Panc1 (cell line): ENCODE measurements at places on chromosomes 6 and 20. TPM values are rescaled to one million over a fixed set of nuclear protein-coding genes. Genes with fewer than 3 reads are reported as not detected.

The RIPPLY2 gene
- total RNA-seq: 6.5 TPM

The TEAD3 gene
- 10.7 TPM for total RNA-seq

The GSTA1 gene
- total RNA-seq: 0.28 TPM

The RALGAPB gene
- 33.1 TPM for total RNA-seq

The DNAJC5 gene
- total RNA-seq: 59.5 TPM

The SLC44A4 gene
- 2.7 TPM for total RNA-seq

The CEP162 gene
- total RNA-seq: 5.3 TPM

The LAMP5 gene
- total RNA-seq: not detected

The C6orf163 gene
- 1.3 TPM for total RNA-seq

The FITM2 gene
- total RNA-seq: 10.5 TPM

The COL9A1 gene
- not detected for total RNA-seq

The PDE10A gene
- total RNA-seq: 27.8 TPM

The C20orf173 gene
- not detected for total RNA-seq

The MOXD1 gene
- 0.21 TPM for total RNA-seq

GRCh38 chr6:135440087-135440792 lies 57.3 kb downstream of the AHI1 start:
- no peaks in the 10 kb centered on the region for H3K27me3 ChIP-seq
- H3K27ac ChIP-seq: no peak overlapping the region
- no peak overlapping the region for H3K4me3 ChIP-seq
- DNase-seq: no peak

- no peaks in the 10 kb centered on the region for H3K4me1 ChIP-seq
- no peaks in the 10 kb centered on the region for H3K27me3 ChIP-seq
- peak overlapping the region; percentile 93 for H3K27ac ChIP-seq
- DNase-seq: no peak
- peak overlapping the region; percentile 85 for H3K4me3 ChIP-seq
Observed at GRCh38 chr20:2840967-2841531, 504 bp downstream of the VPS16 start.

- H3K27ac ChIP-seq: no peak overlapping the region; the same call in 1 of the 2 replicates
- no peaks in the 10 kb centered on the region for H3K36me3 ChIP-seq
- no peak for DNase-seq
- H3K4me1 ChIP-seq: no peaks in the 10 kb centered on the region
- H3K27me3 ChIP-seq: no peaks in the 10 kb centered on the region
Observed at GRCh38 chr6:112680091-112680490, 333.0 kb downstream of the RFPL4B start.

DNA sequence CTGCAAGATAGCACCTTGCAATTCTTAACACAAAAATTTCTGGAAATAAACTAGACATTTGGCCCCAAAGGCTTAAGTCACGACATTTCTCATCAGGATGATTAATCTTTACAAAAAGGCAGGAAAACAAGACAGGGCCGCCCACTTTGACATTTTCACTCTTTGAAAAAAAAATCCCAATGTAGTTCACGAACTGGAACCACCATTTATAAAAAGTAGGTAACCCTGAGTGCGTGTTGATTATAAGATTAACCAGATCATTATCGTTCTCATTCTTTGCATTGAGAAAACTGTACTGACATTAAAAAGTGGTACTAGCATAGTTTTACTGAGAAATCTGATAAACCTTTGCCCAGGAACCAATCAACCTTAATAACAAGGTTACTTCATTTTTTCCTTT lies 108.8 kb downstream of the HUS1B start:
- no peak for DNase-seq
- H3K27ac ChIP-seq: no peak overlapping the region
- H3K4me1 ChIP-seq: no peaks in the 10 kb centered on the region
- no peaks in the 10 kb centered on the region for H3K27me3 ChIP-seq

GRCh38 chr6:5782783-5783547 lies 223.8 kb downstream of the NRN1 start:
- no peaks in the 10 kb centered on the region for H3K4me1 ChIP-seq
- no peak overlapping the region for H3K4me3 ChIP-seq
- H3K36me3 ChIP-seq: no peaks in the 10 kb centered on the region
- no peak for DNase-seq
- no peak overlapping the region for H3K27ac ChIP-seq
- H3K27me3 ChIP-seq: no peaks in the 10 kb centered on the region

DNA sequence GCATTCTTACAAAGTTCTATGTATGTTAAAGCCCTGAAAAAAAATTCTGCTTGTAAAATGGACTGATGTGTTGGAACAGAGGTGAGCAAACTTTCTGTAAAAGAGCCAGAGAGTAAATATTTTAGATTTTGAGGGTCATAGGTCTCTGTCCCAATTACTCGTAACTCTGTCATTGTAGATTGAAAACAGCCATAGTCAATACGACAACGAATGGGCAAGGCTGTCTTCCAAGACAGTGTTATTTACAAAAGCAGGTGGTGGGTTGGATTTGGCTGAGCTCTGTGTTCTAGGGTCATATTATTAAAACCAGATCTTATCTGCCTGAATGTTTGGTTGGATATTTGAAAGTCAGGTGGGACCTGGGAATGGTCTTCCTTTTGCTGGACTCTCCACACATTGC lies 135.2 kb downstream of the EYA2 start:
- H3K4me3 ChIP-seq: no peak overlapping the region
- no peak for DNase-seq
- no peaks in the 10 kb centered on the region for H3K36me3 ChIP-seq

DNA sequence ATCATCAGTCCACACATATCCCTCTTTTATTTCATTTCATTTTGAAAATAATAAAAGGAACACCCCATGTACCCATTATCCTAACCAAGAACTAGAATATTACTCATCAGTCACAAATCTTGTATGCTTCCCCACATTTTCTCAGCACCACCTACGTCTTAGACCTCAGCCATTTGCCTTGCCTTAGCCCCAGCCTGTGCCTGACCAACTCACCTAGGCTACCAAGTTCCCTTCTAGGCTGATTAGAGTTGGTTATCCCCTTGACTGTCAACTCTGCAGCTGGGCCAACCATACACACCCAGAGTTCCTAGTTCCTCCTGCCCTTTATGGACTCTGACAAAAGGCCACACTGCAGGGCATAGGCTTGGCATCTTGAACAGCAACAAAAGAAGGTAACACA lies 33.4 kb upstream of the IPCEF1 start:
- no peak for DNase-seq
- H3K4me1 ChIP-seq: peaks cover 4% of the 10 kb centered on the region; the same call in 1 of the 2 replicates
- no peak overlapping the region for H3K4me3 ChIP-seq
- H3K27ac ChIP-seq: no peak overlapping the region

DNA sequence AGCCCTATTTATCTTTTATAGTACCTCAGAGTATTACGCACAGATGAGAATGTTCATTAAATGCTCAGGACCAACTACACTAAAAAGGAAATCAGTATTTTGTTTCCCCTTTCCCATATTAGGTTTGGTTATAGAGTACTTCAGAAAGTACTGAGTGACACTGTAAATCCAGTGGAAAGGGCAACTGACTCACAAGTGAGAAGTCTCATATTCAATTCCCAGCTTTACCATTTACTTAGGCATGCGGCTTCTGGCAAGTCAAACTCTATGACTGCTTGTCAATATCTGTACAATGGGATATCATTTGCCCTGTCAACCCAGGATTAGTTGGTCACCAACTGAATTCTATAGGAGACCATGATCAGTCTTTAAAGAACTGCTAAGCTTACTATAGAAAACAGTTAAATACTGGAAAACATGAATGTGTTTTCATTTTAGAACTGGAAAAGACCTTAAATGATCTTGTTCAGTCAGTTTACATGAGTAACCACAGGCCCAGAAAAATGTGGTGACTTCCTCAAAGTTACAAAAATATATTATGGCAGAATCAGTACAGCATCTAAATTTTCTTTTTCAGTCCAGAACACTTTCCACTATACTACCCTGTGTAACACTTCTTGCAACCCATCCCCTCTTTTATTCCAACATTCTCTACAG lies 3.6 kb downstream of the MAP3K7 start:
- peaks cover 15% of the 10 kb centered on the region for H3K4me1 ChIP-seq
- H3K27me3 ChIP-seq: no peaks in the 10 kb centered on the region
- peaks cover 4% of the 10 kb centered on the region for H3K36me3 ChIP-seq
- H3K4me3 ChIP-seq: no peak overlapping the region
- H3K27ac ChIP-seq: no peak overlapping the region

DNA sequence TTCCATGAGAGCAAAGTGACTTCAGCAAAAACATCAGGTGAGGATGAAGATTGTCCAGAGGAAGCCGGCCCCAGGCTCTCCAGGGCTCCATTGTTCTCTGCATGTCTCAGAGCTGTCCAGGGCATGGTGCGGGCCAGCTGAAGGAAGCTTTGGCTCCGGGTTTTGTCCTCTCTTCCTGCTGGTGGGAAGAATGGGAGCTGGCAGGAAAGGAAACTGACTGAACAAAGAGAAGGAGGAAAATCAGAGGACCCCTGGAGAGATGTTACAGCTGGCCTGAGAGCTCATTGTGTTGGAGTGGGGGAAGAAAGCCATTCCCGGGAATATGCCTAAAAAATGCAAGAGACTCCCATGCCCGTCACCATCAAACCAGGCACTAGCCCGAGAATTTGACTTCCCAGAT lies 27.1 kb downstream of the PRND start:
- no peak for DNase-seq
- H3K27me3 ChIP-seq: peaks cover 10% of the 10 kb centered on the region; the same call in 1 of the 2 replicates
- H3K4me1 ChIP-seq: no peaks in the 10 kb centered on the region

DNA sequence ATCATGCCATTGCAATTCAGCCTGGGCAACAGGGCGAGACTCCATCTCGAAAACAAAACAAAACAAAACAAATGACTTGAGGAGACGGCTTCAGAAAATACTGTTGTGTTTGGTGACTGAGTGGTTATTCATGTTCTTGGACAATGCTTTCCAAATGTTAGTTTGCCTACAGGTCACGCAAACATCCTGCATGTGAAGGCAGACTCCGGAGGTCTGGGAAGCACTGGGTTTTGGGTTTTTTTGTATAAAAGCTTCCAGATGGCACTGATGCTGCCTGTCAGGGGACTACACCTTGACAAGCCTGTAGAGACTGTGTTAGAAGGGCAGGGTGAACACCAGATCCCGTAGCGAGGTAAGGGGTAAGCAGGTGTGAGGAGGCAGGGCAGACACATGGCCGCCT lies 81.7 kb downstream of the THBS2 start:
- no peaks in the 10 kb centered on the region for H3K27me3 ChIP-seq
- no peak for DNase-seq
- H3K36me3 ChIP-seq: no peaks in the 10 kb centered on the region
- peaks cover 7% of the 10 kb centered on the region; the same call in 1 of the 2 replicates for H3K4me1 ChIP-seq
- no peak overlapping the region for H3K4me3 ChIP-seq
- no peak overlapping the region for H3K27ac ChIP-seq

DNA sequence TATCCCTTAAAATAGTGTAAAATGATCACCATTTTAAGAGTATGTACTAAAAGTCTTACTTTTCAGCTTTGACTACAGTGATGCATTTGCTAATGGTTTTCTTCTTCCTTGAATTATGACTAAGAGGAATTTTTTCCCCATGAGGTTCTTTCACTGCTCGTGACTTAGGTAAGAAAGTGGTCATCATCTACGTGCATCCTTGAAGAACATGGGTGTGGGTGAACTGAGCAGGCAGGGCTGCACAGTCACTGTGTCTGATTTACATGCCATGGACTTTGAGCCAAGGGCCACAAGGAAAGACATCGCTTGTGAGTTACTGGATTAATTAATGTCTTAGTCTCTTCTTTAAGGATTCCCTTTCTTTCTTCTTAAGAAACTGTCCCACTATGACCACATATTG lies 33.3 kb downstream of the NQO2 start:
- no peaks in the 10 kb centered on the region for H3K4me1 ChIP-seq
- no peak overlapping the region for H3K27ac ChIP-seq

DNA sequence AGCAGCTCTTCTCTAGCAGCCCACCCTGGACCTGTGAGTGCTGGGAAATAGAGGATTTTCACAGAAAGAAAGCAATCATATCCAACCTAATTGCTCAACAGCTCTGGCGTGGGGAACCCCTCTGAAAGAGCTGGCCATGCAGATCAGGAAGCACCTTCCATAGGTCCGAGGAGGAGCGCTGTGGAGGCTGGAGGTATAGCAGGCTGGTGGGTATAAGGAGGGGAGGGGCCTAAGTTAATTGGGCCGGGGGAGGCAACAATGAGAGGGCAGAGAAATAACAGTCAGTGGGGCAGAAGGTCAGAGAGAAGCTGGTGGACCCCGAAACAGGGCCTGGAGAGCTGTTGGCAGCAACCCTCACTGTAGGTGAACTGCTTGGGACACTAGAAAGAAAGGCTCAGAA lies 40.8 kb downstream of the SNRNP48 start:
- no peaks in the 10 kb centered on the region for H3K36me3 ChIP-seq
- H3K27me3 ChIP-seq: no peaks in the 10 kb centered on the region
- no peak overlapping the region for H3K4me3 ChIP-seq
- no peak for DNase-seq
- H3K4me1 ChIP-seq: no peaks in the 10 kb centered on the region

DNA sequence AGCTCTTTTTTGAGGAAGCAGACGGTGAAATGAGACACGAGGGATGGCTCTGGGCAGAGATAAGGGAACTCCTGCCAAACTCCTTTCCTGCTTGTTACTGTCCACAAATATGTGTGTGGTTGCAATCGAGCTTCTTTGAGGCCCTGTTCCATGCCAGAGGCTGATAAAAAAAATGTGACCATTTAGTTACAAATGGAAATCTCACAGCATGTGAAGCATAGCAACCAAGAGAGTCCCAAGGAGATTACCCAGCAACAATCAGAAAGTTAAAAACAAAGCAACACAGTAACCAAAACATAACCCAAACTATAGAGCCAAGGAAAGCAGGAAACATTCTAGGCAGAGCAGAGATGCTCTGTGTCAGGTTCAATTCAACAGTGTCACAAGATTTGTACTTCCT lies 35.4 kb upstream of the HMGN3 start:
- no peaks in the 10 kb centered on the region for H3K27me3 ChIP-seq
- H3K36me3 ChIP-seq: no peaks in the 10 kb centered on the region
- no peak overlapping the region for H3K4me3 ChIP-seq
- DNase-seq: no peak
- H3K4me1 ChIP-seq: no peaks in the 10 kb centered on the region
- no peak overlapping the region for H3K27ac ChIP-seq

DNA sequence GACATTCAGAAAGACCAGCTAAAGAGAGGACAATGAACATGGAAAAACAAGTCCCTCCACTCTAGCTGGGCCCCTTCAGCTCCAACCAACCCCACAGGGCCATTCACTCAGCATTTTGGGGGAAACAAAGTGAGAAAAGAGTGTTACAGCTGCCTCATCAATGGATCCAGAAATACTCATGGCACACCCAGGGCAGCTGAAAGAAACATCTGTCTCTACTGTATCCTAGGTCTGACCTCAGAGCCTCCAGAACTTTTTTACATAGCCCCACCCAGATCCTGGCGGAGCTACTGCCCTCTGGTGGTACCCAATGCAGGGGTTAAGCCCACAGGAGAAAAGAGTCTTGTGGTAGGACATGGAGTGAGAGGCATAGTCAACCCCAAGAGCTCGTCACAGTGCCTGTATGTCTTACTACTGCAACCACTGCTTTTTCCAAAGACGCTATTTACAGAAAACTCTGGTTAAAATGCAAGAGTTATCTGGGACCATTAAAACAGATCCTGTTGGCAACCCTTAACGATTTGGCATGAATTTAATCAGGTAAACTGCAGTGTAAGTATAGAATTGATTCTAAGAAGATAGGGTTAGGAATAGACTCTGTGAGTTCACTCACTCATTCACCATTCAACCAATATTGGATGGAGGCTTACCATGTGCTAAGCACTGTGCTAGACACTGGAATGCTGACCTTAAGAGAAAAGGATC lies 37.4 kb upstream of the FAM83C start:
- no peaks in the 10 kb centered on the region for H3K27me3 ChIP-seq
- H3K4me3 ChIP-seq: no peak overlapping the region
- peak overlapping the region; percentile 58 for H3K27ac ChIP-seq
- H3K4me1 ChIP-seq: peaks cover 41% of the 10 kb centered on the region

GRCh38 chr6:135411849-135412248 lies 85.7 kb downstream of the AHI1 start:
- no peaks in the 10 kb centered on the region for H3K27me3 ChIP-seq
- no peaks in the 10 kb centered on the region for H3K4me1 ChIP-seq
- H3K4me3 ChIP-seq: no peak overlapping the region
- no peak overlapping the region for H3K27ac ChIP-seq
